ENCODE measurements at places on chromosomes 7 and 10. TPM values are rescaled to one million over a fixed set of nuclear protein-coding genes. Genes with fewer than 3 reads are reported as not detected.

NPM3 gene
- total RNA-seq = 17.3 TPM

PPP1R17 gene
- total RNA-seq = not detected

FAM237B gene
- total RNA-seq = not detected

LIPK gene
- not detected for total RNA-seq

- no peak for DNase-seq
- H3K4me3 ChIP-seq = no peak overlapping the region
- no peak overlapping the region for H3K27ac ChIP-seq
- no peaks in the 10 kb centered on the region for H3K36me3 ChIP-seq
Observed at GRCh38 chr10:124842721-124843120, 41.1 kb downstream of the ABRAXAS2 start.

DNA sequence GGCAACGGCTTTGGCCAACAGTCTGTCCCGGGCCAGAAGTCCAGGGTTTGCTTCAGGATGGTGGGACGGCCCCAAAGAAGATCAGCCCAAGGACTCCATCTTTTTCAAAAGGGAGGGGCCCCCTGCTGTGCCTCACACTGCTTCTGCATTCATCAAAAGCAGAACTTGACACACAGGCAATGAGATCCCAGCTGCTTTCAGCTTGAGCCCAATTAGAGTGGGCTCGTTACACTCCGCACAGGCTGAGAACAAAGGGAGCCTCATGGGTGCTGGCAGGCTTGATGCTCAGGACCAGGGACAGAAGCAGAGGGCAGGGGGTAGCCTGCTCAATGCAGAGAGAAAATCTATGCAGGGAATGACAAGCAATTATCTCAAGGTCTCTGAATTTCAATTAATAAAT is 45.5 kb downstream of the VOPP1 start:
- H3K27ac ChIP-seq = no peak overlapping the region
- no peak overlapping the region for H3K4me3 ChIP-seq
- no peak for DNase-seq
- no peaks in the 10 kb centered on the region for H3K36me3 ChIP-seq
- H3K27me3 ChIP-seq = no peaks in the 10 kb centered on the region
- H3K4me1 ChIP-seq = peaks cover 9% of the 10 kb centered on the region
